Stimulated activated CD8-positive, alpha-beta memory T cell treated with anti-CD3 and anti-CD28 coated beads, Interleukin-7, amount 100 ng/mL, for 48 hours (primary cell): ENCODE measurements at places on chromosomes 1 and 21.

DNA sequence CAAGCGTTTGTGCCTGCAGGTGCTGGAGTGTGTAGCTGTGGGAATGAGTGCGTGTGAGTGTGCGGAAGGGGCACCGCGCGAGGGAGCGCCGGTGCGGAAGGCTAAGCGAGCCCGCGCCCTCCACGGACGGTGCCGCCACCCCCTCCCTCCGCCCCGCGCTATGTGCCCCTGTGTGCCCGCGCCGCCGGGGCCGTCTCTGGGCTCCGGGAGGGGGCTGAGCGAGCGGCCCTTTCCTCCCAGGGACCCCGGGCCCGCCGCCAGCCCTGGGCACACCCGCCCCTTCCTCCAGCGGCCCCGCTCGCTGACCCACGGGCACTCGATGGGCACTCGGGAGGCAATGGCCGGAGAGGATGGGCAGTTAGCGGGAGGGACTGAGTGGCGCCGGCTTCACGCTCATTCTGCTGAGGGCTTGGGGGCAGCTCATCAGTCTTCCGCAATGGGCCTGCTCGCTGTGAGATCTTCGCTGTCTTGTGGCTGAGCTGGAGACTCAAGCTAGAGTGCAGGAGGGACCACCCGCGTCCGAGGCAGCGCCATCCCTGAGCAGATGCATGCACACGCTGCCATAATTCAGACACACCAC lies 8.6 kb upstream of the ADGRB2 start:
- no peak for DNase-seq

DNA sequence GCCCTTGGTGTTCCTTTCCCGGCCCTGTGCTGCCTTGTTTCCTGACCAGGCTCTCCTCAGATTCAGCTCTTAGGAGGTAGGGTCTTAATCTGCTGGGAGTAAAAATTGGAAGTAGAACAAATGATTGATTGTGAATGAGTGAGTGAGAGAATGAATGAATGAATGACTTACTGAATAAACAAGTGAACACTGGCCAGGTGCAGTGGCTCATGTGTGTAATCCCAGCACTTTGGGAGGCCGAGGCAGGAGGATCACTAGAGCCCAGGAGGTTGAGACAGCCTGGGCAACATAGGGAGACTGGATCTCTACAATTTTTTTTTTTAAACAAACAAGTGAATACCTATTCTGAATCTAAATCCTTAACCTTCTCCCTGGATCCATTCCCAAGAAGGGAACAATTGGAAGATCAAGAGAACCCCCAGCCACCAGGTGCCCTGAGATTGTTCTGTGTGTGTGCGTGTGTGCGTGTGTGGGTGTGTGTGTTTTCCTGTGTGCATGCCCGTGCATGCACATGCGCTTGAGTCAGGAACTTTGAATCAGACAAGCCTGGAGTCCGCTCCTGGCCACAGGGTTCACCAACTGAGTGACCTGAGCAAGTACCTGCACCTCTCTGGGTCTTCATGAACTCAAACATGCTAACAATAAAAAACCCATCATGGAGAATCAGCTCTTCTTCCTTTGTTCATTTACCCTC lies 24.3 kb upstream of the CITED4 start:
- no peak for DNase-seq

- DNase-seq = no peak
Measured at GRCh38 chr21:45508607-45509565, 33.4 kb downstream of the SLC19A1 start.

DNA sequence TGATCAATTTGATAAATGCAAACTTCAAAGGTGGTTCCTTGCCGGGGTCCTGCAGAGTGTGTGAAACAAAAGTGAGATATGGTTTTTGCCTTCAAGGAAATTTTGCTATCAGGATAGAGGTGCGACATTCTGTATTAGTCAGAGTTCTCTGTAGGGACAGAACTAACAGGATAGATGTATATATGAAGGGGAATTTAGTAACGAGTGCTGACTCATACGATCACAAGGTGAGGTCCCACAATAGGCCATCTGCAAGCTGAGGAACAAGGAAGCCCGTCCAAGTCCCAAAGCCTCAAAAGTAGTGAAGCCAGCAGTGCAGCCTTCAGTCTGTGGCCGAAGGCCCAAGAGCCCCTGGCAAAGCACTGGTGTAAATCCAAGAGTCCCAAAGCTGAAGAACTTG lies 157.0 kb downstream of the RYR2 start:
- DNase-seq = no peak

GRCh38 chr1:62784509-62785365 lies 805 bp downstream of the ATG4C start:
- DNase-seq = no peak

DNA sequence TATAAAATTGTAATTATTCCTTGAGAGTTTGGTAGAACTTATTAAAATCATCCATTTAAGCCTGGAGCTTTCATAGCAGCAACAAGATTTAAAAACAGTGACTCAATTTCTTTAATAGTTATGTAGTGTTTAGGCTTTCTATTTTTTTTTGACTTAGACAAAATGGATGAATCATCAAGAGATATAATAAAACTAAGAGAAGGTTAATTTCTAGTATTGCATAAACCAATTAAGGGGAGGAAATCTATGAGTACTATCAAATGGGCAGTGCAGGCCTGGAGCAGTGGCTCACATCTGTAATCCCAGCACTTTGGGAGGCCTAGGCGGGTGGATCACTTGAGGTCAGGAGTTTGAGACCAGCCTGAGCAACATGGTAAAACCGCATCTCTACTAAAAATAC lies 416.3 kb upstream of the USP24 start:
- DNase-seq = no peak

GRCh38 chr1:227764019-227764391 lies 28.8 kb downstream of the SNAP47 start:
- no peak for DNase-seq

DNA sequence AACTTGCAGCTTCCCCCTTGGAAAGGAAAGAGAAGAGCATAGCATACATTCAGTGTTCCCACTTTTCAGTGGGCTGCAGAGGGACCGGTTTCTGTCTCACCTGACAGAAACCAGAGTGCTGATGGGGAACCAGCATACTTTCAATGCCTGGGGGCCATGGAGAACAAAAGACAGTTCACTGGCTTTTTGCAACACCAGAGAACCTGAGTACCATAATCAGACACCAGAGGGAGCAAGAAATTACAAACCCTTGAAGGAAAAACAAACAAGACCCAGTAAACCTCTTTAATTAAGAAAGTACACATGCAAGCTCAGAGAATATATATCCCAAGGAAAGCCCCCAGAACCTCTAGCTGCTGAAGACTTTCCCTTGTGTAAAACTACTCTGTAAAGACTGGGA lies 51.1 kb downstream of the CSMD2 start:
- no peak for DNase-seq

GRCh38 chr1:230105245-230105753 lies 38.3 kb downstream of the GALNT2 start:
- no peak for DNase-seq

DNA sequence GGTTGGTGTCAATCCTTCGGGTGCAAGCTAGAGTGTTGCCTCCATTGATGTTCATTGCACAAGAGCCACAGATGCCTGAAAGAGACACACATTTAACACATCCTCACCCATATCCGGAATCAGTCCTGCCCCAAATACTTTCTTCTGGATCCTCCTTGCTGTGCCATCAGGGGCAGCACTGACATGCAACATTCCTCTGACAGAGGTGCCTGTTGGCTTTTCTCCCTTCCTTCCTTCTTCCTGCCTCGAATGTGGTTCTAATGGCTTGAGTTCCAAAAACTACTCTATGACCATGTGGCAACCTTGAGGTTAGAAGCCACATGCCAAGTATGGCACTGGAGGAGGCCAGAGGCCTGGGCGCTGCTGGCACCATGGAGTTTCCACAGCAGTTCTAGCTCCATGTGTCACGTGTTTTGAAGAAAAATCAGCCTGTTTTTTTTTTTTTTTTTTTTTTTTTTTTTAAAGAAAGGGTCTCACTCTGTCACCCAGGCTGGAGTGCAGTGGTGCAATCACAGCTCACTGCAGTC lies 17.0 kb upstream of the ATP13A2 start:
- DNase-seq = no peak

DNA sequence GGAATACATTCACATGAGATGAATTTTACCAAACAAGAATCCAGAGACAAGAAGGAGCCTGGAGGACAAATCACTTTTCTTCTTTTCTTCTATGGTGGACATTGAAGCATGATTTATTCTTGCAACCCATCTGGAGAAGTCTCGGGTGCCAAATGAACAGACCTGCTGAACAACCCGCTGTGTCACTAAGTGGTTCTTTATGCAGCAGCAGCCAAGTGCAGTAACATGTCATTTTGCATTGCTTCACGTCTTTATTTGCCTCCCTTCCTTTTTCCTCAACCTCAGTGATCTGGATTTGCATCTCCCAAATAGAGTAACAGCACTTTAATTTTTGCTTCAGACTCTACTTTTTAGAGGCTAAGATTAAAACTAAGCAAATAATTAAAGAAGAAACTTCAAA lies 50.0 kb upstream of the TENT5C start:
- DNase-seq = no peak

GRCh38 chr1:157132111-157132510 lies 6.1 kb downstream of the ETV3 start:
- no peak for DNase-seq

GRCh38 chr1:163745204-163745603 lies 423.4 kb downstream of the NUF2 start:
- DNase-seq = no peak

GRCh38 chr1:24105368-24106160 lies 6.4 kb downstream of the MYOM3 start:
- DNase-seq = no peak

DNA sequence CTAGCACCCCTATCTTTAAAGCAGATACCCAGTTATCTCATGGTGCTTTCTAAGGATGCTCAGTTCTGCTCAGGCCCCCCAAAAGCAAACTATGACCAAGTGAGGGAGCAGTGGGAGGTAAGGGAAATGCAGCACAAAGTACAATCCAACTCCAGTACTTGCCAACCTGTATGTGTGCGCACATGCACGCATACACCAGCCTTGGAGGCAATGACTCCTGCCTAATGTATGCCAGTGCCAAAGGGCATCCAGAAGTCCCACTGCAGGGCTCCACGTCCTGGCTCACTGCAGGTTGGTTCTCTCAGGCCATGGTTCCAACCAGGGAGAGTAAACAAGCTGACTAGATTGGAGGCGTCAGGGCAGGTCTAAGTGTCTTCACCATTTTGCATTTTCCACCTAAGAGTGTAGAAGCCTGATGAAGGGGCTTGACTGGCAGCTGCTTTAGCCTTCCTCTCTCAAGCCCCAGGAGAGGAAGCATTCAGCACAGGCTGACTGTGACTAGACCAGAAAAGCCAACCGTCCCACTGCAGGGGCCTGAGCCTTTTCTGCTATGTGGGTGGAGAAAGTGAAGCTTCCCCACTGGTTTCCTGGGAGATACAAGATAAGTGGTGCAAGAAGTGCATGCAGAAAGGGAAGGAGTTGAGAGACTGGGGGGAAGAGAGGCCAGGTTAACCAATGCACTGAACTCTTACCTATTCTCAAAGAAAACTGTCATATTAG lies 7.7 kb downstream of the AMIGO1 start:
- DNase-seq = no peak

DNA sequence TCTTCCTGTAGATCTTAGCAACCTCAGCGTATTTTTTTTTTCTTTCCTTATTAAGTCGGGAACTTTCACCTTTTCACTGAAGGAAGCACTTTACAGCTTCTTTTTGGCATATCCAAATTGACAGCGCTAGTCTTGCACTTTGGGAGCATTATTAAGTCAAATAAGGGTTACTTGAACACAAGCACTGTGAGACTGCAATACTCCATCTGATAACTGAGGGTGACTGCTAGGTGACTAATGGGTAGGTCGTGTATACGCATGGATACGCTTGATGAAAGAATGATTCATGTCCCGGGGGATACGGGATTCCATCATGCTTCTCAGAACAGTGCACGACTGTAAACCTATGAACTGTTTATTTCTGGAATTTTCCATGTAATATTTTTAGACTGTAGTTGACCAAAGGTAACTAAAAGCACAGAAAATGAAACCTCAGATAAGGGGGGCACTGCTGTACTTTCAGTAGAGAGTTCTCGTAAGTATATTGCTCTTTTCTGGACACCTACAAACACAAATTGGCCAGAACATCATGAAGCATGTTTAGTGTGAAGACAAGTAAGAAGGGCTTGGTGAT lies 364.7 kb downstream of the SMYD3 start:
- no peak for DNase-seq

DNA sequence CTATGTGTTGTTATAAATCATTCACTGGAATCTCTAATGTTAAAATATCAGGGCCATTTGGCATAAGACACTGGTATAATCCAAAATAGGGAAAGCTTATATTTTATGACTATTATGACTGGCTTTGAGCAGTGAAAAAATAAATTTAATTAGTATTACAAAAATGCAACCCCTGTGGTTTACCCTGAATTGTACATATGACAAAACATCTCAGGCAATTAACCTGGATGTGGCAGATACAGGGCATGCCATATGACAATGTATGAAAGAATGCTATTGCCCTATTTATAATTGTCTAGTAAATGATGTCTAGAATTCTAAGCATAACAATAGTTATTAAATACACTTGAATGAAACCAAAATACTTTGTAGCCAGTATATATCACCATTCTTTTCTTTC lies 532.5 kb upstream of the ADGRL4 start:
- no peak for DNase-seq

DNA sequence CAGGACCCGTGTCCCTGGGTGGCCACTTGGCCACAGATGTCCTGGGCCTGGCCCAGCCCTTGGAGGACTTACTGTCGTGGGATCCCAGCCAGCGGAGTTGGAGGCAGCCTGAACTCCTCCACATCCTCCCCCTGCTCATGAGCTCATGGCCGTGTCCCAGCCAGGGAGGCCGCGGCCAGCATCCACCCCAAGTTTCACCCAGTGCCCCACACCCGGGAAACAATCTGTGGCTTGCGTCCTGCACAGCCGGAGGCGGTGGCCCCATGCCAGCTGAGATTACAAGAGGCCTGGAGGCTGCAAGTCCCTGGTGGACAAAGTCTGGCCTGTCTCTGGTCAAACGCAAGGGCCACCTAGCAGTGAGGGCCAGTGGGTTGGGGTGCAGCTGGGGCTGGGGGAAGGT lies 27.5 kb upstream of the TMEM52 start:
- DNase-seq = no peak
